ENCODE measurements at places on chromosomes 2 and 18. TPM values are rescaled to one million over a fixed set of nuclear protein-coding genes. Genes with fewer than 3 reads are reported as not detected.
A peak's percentile ranks its signal among the peaks of the same experiment; 100 is the strongest.

The IL1R1 gene
- 12.2 TPM for total RNA-seq

The TMX3 gene
- total RNA-seq: 76.3 TPM

The METAP1D gene
- 5.3 TPM for total RNA-seq

The FAM124B gene
- total RNA-seq: not detected

The LRRC30 gene
- not detected for total RNA-seq

The RBKS gene
- 2.2 TPM for total RNA-seq

DNA sequence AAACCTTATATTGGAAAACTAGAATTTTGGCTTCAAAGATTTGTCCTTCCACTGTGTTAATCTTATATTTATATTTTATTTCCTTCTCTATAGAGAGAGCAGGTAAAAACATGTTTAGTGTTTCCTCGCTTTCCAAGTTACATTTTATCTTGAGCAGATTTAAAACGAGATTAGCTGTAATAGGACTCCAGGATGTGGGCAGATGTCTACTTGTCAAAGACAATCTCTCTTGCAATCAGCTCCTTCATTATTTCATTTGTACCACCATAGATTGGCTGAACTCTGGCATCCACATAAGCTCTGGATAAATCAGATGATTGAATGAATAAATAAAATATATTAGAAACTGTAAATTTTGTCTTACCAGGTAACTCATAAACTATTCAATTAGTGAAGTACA lies 17.5 kb upstream of the KANSL1L start:
- H3K36me3 ChIP-seq: peaks cover 18% of the 10 kb centered on the region
- no peak for DNase-seq
- peaks cover 5% of the 10 kb centered on the region for H3K27me3 ChIP-seq
- H3K27ac ChIP-seq: no peak overlapping the region

DNA sequence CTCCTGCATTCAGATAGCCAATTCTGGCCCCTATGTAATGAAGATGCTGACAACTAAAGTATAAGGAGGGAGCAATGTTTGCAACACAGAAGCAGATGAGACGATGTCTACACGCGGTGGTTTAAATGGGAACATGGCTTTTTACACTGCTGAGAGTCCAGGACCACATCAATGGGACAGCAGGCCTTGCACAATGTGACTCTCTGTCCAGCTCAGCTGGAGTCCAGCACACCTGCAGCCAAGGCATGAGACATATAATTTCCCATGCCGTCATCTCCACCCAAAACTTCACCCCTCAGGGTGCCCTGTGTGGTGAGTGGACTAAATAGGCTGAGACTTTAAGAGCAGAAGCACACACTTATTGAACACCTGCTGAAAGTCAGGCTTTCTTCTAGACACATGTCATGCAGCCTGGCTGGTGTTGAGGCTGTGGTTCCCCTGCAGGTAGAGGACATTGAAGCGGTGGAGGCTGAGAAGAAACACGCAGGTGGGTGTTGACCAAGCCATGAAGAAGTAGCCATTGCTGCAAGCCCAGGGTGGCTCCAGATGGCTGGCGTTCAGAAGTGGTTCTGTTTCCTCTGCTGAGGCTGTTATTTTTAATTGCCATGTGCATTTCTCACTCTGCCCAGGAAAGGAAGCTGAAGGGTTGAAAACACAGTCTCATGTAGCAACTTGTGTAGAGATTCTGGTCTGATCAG lies 345.6 kb downstream of the MYCN start:
- H3K27ac ChIP-seq: no peak overlapping the region
- H3K27me3 ChIP-seq: peaks cover 2% of the 10 kb centered on the region
- no peaks in the 10 kb centered on the region for H3K4me1 ChIP-seq

DNA sequence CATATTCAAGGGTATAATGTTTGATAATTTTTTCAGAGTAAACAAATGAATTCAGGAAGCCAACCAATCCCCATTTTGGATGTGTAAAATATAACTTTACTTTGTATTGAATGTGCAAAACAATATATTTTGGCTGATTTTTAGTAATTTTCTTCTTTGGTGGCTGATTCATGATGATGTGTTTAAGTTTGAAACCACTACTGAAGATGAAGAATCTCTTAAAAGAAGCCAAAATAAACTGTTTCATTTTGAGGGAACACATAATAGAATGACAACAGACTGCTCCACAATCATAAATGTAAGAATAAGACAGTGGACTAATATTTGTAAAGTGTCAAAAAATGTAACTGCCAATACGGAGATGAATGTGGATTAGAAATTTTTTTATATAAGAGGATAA lies 52.5 kb upstream of the TRIM43 start:
- no peak for DNase-seq
- H3K4me1 ChIP-seq: peaks cover 10% of the 10 kb centered on the region
- peaks cover 18% of the 10 kb centered on the region for H3K36me3 ChIP-seq
- no peak overlapping the region for H3K4me3 ChIP-seq
- no peaks in the 10 kb centered on the region for H3K27me3 ChIP-seq

GRCh38 chr2:227870710-227871374 lies 589 bp upstream of the DAW1 start:
- H3K4me3 ChIP-seq: peak overlapping the region; percentile 9
- peaks cover 31% of the 10 kb centered on the region for H3K4me1 ChIP-seq
- H3K27me3 ChIP-seq: peaks cover 3% of the 10 kb centered on the region

GRCh38 chr18:36811430-36811829 lies 17.4 kb downstream of the TPGS2 start:
- peaks cover 64% of the 10 kb centered on the region for H3K4me1 ChIP-seq
- H3K4me3 ChIP-seq: no peak overlapping the region
- peaks cover 1% of the 10 kb centered on the region for H3K27me3 ChIP-seq

DNA sequence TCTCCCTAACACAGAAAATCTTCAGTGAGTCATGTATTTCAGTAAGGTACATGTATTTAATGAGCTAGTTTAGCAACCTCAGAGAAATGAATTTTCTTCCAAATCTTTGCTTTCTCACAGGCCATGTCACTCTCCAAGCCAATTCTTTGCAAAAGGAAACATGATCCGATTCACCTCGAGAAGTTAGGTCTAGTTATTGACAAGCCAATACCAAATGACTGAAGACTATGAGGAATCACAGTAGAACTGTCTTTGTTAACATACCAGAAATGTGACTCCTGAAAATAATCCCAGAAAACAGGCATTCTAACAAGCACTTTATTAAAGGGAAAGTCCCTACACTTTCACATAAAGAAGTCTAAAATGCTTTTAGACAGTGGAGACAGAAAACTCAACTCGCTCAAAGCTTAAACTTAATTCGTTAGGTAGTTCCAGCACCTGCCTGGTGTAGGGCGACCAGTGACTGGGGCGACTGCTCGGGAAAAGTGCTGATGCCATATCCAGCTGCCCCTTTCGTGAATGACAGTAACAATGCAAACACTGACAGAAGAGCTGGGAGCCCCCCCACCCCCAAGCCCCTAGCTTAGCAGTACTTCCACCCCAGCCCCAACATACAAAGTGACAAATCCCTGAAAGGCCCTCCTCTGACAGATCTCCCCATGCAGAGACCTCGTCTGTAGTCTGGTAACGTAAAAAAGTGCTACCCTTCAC lies 1.8 kb downstream of the MEMO1 start:
- peak overlapping the region; percentile 61 for H3K27ac ChIP-seq
- no peaks in the 10 kb centered on the region for H3K27me3 ChIP-seq
- DNase-seq: peak; percentile 48
- peaks cover 62% of the 10 kb centered on the region for H3K4me1 ChIP-seq
- H3K36me3 ChIP-seq: peaks cover 4% of the 10 kb centered on the region
- H3K4me3 ChIP-seq: peak overlapping the region; percentile 87

- H3K36me3 ChIP-seq: no peaks in the 10 kb centered on the region
- H3K4me3 ChIP-seq: no peak overlapping the region
- no peak for DNase-seq
- peaks cover 8% of the 10 kb centered on the region for H3K27me3 ChIP-seq
These were observed 20.9 kb downstream of the THNSL2 start for GRCh38 chr2:88190808-88191721.

- no peaks in the 10 kb centered on the region for H3K27me3 ChIP-seq
- peaks cover 21% of the 10 kb centered on the region for H3K36me3 ChIP-seq
- H3K4me3 ChIP-seq: peak overlapping the region; percentile 35
- DNase-seq: peak; percentile 72
- peaks cover 65% of the 10 kb centered on the region for H3K4me1 ChIP-seq
- H3K27ac ChIP-seq: peak overlapping the region; percentile 87
These were observed 45.3 kb upstream of the CCBE1 start for GRCh38 chr18:59742325-59743111.

GRCh38 chr2:8567469-8568260 lies 114.2 kb upstream of the ID2 start:
- no peak for DNase-seq
- H3K4me1 ChIP-seq: no peaks in the 10 kb centered on the region
- H3K27me3 ChIP-seq: peaks cover 23% of the 10 kb centered on the region
- no peak overlapping the region for H3K27ac ChIP-seq
- H3K4me3 ChIP-seq: no peak overlapping the region

GRCh38 chr2:69916106-69916505 lies 1.2 kb downstream of the MXD1 start:
- H3K27ac ChIP-seq: peak overlapping the region; percentile 45
- 0 out of 2 replicates have a peak, but pooled peaks cover 2% of the 10 kb centered on the region for H3K27me3 ChIP-seq
- peak overlapping the region; percentile 88 for H3K4me3 ChIP-seq
- 0 out of 2 replicates have a peak, but pooled peaks cover 4% of the 10 kb centered on the region for H3K36me3 ChIP-seq
- peaks cover 45% of the 10 kb centered on the region for H3K4me1 ChIP-seq

- H3K36me3 ChIP-seq: peaks cover 70% of the 10 kb centered on the region
- no peak overlapping the region for H3K4me3 ChIP-seq
- DNase-seq: no peak
- H3K4me1 ChIP-seq: peaks cover 75% of the 10 kb centered on the region
These were observed 25.9 kb downstream of the COL6A3 start for GRCh38 chr2:237388036-237388435.

DNA sequence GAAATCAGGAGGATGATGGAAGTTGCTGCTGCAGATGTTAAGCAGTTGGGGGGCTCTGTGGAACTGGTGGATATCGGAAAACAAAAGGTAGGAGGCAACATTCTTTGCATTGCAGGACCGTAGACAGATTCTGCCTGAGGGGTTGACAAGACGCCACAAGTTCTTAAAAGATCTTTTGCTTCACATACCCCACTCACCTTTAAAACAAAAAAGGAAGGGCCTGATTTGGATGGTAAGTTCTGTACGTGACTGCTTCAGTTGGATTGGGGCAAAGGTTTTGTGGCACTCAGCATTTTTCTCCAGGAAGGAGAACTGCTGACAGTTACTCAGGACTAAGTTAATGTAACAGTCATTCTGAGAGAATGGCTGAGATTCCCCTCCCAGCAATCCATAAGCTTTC lies 5.2 kb downstream of the CNDP2 start:
- no peak for DNase-seq
- peaks cover 20% of the 10 kb centered on the region for H3K36me3 ChIP-seq
- H3K4me1 ChIP-seq: peaks cover 28% of the 10 kb centered on the region
- H3K27ac ChIP-seq: no peak overlapping the region
- H3K4me3 ChIP-seq: no peak overlapping the region
- H3K27me3 ChIP-seq: no peaks in the 10 kb centered on the region

DNA sequence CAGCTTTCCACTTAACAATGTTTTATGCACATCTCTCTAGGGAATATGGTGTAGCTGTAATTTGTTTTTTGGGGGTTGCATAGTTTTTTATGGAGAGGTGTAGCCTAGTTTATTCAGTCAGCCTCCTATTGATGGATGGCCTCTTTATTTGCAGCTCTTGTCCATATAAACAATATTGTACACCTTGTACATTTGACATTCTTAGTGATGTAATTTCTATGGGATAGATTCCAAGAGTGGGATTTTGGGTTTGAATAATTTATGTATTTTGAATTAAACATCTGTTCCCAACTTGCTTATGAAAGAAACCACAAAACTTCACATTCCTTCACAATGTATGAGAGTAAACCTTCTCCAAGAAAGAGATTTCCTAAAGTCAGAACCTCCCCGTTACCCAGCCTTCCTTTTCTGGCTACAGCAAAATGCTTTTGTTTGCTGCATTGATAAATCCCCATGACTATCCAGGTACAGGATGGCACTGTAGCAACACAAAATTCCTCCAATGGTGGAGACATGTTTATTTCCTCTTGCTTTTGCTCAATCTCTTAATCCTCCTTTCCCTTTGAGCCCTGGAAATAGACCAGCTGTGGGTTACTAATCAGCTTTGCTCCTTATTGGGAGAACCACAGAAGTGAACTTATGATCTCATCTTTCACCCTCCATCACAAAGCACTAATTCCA lies 58.4 kb upstream of the GALR1 start:
- H3K27ac ChIP-seq: no peak overlapping the region
- no peak overlapping the region for H3K4me3 ChIP-seq
- H3K27me3 ChIP-seq: peaks cover 12% of the 10 kb centered on the region

DNA sequence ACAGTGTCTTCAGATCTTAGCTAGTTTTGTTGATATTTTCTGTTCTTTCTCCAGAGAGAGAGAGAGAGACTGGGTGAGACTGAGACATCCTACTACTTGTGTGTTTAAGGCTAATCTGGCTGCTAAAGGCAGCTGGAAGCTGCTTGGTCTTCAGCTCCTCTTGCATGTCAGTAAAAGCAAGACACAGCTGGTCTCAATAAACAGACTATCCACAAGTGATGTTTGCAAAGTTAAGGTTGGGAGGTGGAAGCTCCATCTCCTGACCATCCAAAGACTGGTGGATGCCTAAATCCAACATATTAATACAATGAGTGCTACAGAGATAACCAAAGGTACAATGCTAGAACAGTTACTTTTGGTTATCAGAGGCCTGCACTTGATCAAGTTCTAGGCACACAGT lies 17.8 kb downstream of the ERFE start:
- H3K27me3 ChIP-seq: peaks cover 6% of the 10 kb centered on the region
- H3K36me3 ChIP-seq: peaks cover 32% of the 10 kb centered on the region
- peak overlapping the region; percentile 15 for H3K27ac ChIP-seq
- no peak for DNase-seq

DNA sequence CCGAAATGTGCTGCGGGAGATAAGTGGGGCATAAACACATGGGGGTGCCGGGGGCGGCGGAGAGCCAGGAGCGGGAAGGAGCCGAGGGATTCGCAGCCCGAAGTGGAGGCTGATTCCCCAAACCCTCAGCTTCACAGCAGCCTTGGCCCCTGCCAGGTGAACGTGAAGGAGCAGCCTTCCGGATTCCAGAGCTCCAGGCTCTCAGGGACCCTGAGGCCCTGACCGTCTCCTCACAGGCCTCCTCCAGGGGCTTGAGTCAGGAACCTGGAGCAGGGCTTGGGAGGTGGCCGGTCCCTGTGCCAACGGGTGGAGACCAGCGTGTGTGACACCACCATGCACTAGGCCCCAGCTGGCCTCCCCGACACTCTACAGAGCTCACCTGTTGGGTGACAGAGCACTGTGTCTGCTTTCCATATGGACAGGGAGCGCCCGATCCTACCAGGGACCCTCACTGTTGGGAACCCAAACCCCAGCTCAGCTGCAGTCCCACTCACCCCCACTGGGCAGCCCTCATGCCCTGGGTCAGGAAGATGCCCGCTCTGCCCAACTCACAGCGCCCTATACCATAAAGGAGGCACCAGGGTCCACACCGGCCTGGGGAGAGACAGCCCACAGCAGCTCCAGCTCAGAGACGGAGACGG lies 117.6 kb upstream of the OTOS start:
- no peaks in the 10 kb centered on the region for H3K4me1 ChIP-seq
- H3K27ac ChIP-seq: no peak overlapping the region
- H3K36me3 ChIP-seq: peaks cover 11% of the 10 kb centered on the region
- H3K27me3 ChIP-seq: peaks cover 25% of the 10 kb centered on the region

- H3K4me1 ChIP-seq: no peaks in the 10 kb centered on the region
- H3K27me3 ChIP-seq: peaks cover 3% of the 10 kb centered on the region
- no peak for DNase-seq
- H3K4me3 ChIP-seq: no peak overlapping the region
- no peak overlapping the region for H3K27ac ChIP-seq
These were observed 138.1 kb downstream of the TWIST2 start for GRCh38 chr2:238985931-238986446.

- H3K36me3 ChIP-seq: peaks cover 11% of the 10 kb centered on the region
- H3K27ac ChIP-seq: no peak overlapping the region
- DNase-seq: peak; percentile 77
- H3K4me1 ChIP-seq: peaks cover 60% of the 10 kb centered on the region
- no peaks in the 10 kb centered on the region for H3K27me3 ChIP-seq
These were observed 35.1 kb upstream of the RASGRP3 start for GRCh38 chr2:33441235-33441810.
